ENCODE measurements at places on chromosomes 6 and 20. TPM values are rescaled to one million over a fixed set of nuclear protein-coding genes. Genes with fewer than 3 reads are reported as not detected.

Gene PGC
- total RNA-seq = not detected

Gene PRL
- not detected for total RNA-seq

Gene GPX5
- not detected for total RNA-seq

Gene TMX4
- total RNA-seq = 16.0 TPM

Gene PSMB9
- total RNA-seq = 68.9 TPM

Gene TSPO2
- not detected for total RNA-seq

Gene NRSN1
- total RNA-seq = not detected
